ENCODE measurements at places on chromosomes 5 and 9.

- no peak for DNase-seq
These were observed 26.9 kb downstream of the TICAM2 start for GRCh38 chr5:115575167-115576070.

DNA sequence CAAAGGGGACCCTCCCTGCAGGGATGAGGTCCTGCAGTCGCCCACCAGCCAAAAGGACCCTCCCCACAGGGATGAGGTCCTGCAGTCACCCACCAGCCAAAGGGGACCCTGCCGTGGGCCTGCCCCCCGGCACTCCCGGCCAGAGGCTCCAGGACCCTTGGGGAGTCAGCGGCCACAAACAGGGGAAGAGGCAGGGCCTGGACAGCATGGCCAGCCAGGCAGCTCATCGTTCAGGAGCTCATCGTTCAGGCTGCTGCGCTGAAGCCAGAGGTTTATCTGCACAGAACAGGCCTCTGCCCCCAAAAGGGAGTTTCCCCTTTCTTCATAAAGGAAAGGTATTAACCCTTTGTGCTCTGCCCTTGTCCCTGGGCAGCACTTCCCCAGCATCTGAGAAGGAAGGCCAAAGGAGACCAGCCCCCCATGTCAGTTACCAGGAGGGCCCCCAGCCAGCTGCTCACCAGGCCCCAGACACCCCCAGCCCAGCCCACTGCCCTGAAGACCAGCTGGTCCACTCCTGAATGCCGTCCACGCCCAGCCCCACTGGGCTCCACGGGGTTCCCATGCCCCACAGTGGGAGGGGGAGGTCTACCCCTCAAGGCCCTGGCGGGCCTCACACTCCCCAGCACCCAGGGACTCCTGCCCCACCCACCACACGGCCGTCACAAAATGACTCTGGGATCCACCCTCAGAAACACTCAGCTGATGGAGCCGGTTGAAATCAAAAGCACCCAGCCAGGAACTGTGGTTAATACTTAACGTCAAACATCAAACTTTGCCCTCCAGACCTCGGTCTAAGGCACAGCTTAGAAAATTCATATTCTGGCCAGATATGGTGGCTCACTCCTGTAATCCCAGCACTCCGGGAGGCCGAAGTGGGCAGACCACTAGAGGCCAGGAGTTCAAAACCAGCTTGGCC lies 6.3 kb downstream of the SLC12A7 start:
- peak; percentile 38 for DNase-seq

DNA sequence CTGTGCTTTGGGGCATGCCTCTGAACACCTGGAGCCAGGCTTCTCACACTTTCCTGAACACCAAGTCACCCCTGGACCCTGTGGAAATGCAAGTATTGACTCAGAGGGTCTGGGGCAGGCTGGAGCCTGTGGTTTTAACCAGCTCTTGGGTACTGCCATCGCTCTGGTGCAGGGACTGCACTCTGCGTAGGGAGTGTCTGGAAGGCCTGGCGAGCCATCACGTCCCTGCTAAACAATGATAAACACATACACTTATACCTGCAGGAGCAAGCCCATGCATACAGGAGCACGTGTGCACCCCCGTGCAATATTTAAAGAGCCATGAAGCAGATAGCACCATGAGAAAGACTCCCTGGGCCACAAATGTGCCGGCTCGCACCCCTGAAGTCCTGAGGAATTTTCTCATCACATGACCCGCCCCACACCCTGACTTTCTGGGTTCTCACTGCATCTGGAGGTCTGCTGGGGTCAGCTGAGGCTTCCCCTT lies 267.7 kb downstream of the GADD45G start:
- DNase-seq: no peak

DNA sequence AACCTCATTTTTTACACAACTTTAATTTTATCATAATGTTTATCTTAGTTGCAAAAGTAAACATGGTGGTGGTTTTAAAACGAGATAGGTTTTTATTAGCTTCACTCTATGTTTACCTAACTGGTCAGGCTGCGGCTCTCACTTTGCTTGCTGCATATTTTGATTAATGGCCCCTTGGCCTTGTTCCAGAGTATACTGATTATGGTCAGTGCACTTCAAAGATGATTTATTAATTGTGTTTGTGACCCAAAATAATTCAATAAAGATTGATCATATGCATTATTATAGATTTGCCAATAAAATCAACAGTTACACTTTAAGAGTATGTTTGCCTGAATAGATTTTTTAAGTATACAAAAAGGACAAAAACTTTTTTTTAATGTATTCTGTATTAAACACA lies 188.0 kb downstream of the XRCC4 start:
- no peak for DNase-seq

GRCh38 chr9:93464876-93465275 lies 11.5 kb upstream of the FAM120AOS start:
- no peak for DNase-seq

DNA sequence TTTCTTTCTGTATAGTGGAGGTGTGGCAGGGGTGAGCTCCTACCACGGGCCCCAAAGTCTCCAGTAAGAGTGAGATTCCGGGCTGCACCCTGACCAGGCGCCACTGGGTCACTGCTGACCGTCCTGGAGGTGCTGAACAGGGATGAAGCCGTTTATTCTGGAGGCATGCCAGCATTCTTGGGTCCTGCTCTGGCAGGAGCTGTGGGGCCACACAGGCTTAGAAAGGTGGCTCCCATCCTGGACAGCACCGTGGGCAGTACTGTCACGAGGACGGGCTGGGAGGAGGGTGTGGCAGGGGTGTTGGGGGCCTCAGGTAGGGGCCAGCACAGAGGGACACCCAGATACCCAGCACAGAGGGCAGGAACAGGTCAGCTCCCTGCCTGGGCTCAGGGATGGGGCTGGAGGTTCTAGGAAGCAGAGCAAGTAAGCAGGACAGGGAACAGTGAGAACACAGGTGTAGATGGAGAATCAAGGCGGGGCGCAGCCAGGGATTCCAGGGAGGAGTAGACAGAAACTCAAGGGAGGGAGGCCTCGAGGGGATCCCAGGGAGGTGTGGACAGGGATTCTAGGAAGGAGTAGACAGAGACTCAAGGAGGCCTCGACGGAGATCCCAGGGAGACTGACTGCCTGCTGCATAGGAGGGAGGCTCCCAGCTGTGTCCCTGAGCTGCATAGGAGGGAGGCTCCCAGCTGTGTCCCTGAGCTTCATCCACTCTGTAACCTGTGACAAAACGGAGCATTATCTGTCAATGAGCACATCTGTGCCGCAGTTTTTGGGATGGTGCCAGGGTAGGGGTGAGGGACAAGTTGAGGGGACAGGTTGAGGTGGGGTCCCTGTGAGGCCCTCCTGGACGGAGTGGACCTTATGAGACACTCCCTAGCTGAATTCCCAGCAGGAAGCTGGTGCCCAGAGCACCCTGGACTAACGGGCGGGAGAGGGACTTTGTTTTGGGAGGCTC lies 1.1 kb upstream of the PLEKHG4B start:
- no peak for DNase-seq

DNA sequence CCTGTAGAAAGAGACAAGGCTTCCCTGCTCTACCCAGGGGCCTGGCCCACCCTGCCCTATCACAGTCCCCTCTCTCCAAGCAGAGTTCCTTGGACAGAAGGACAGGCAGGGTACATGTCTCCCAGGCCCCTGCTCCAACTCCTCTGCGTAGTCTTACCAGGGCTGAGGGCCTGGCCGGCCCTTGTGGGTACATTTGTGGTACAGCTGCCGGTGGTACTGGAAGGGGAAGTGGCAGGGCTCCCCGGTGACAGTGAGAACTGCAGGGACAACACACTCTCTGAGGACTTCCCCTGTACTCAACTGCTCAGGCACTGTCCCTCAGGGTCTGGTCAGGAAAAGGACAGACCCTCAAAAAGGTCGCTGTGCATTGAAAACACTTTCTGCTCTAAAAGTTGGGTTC lies 3.6 kb downstream of the F12 start:
- DNase-seq: no peak
